ENCODE measurements at places on chromosomes 2 and 18.
A peak's percentile ranks its signal among the peaks of the same experiment; 100 is the strongest.

- DNase-seq: no peak
These were observed 2.1 kb downstream of the LIPT1 start for GRCh38 chr2:99156891-99157290.

- DNase-seq: no peak
These were observed 221.9 kb downstream of the PIEZO2 start for GRCh38 chr18:10927286-10927992.

- peak; percentile 7 for DNase-seq
These were observed 998 bp upstream of the SLC66A3 start for GRCh38 chr2:11154016-11154922.

GRCh38 chr18:58671632-58672564 is 633 bp downstream of the MALT1 start:
- DNase-seq: no peak

- DNase-seq: no peak
These were observed 312.2 kb downstream of the LRATD1 start for GRCh38 chr2:14944562-14945346.

- DNase-seq: no peak
These were observed 152.7 kb upstream of the SPHKAP start for GRCh38 chr2:228334180-228334579.

- DNase-seq: no peak
These were observed 223.5 kb downstream of the RNF152 start for GRCh38 chr18:61669320-61669719.

DNA sequence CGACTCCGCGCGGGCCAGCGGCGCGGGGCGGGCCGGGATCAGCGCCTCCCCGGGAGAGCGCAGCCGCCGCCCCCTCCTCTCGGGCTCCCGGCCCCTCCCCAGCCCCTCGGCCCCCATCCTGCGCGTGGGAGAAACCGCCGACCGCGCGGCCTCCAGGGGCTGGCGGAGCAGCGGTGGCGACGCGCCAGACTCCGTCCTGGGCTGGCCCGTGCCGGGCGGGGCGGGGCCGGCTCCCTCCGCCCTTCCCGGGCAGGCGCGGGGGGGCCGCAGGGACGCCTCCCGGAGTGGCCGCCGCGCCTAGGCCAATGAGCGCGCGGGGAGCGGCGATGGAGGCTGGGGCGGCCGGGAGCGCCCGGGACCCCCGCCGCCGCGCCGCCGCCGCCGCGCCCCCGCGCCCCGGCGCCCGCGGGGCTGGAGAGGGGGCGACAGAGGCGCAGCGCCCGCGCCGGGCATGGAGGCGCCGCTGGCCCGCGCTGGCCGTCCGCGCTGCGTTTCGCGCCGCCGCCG is 49.1 kb downstream of the KCNIP3 start:
- no peak for DNase-seq

- DNase-seq: no peak
These were observed 122.4 kb upstream of the SMAD2 start for GRCh38 chr18:48052842-48053241.

- no peak for DNase-seq
These were observed 6.9 kb upstream of the POLR2D start for GRCh38 chr2:127864877-127865276.

DNA sequence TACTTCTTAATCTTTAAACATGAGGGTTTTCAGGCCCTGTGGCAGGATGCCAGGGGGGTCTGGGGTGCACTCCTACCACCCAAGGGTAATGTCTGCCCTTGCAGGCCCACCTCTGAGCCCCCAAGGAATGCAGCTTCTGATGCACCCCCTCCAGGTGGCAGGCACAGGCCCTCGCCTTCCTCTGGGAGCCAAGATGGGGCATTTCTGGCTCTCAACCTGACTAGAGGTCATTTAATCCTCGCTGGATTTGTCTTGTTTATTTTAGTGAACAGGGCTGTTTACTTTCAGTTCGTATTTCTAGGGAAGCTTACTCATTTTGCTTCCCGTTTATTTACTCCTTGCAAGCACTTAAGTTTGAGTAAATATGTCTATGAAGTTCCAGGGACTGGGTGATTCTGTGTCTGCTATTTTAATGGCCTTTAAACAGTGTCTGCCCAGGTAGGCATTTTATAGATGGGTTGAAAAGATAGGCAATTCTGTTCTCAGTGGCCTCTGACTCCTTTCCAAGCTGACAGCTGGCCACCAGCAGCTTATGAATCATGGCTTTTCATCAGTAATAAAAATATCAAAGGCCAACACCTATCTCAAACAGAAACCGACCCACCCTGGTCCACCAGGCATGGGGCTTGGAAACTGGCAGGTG is 11.1 kb upstream of the DNPEP start:
- no peak for DNase-seq

DNA sequence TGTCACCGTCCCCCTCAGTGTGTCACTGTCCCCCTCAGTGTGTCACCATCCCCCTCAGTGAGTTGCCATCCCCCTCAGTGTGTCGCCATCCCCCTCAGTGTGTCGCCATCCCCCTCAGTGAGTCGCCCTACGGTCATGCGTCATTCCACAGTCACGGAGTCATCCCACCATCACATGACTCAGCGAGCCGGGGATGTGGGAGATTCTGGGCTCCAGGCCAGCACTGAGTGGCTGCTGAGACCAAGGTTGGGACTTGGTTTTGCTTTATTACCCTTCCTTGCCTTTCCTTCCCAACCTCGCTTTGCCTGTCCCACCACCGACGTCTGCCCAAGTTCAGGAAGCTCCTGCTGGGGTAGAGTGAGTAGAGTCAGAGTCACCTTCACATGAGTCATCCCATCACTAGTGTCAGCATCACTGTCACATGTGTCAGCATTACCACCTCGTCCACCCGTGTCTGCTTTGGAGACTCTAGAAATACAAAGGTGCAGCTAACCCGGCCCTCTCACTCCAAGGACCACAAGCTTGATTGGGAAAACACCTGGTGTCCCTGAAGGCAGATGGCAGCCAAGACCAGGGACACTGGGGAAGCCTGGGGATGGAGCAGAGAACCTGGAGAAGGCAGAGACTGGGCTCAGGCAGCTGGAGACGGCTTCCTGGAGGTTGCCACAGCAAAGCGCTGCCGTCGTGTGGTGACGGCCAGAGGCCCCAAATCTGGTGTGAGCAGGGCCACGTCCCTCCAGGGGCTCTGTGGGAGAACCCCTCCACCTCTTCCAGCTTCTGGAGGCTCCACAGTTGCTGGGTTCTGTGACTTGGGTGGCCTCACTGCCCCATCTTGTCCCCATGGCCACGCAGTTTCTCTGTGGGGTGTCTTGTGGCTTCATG is 485.2 kb upstream of the SALL3 start:
- DNase-seq: no peak

- DNase-seq: no peak
These were observed 549.9 kb upstream of the FSIP2 start for GRCh38 chr2:185188656-185189055.

GRCh38 chr2:54207666-54208195 is 48.3 kb downstream of the TSPYL6 start:
- no peak for DNase-seq

GRCh38 chr2:48948400-48949125 is 193.0 kb upstream of the LHCGR start:
- DNase-seq: no peak

DNA sequence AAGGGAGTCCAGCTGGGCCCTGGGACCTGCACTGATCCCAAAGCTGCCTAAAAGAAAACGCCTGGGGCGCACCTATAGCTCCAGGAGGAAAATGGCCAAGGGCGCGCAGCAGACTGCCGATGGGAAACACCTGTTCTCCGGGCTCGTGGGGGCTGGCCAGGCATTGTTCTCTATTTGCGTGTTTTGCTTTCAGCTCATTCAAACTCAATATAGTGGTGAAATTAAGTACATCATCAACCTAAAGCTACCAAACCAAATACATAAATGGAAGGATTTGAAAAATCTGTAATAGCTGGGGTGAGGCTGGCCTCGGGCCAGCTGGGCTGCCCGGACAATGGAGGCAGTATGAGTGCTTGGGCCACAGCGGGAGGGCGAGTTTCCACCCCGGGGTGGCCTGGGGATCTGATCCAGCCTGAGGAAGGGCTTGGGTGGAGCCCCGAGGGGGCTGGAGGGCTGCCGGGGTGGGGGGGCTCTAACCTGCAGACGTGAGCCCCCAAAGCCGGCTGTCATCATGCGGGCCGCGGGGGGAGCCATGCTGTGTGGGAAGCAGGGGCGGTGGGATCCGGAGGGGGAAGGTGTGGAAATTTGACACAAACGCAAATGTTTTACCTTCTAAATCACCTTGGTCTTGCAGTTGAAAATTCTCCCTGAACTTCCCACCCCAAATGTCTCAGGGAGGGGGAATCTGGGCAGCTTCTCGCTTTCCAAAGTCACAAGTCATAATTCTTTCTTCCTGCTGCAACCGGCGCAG is 77.6 kb downstream of the ASB1 start:
- no peak for DNase-seq

DNA sequence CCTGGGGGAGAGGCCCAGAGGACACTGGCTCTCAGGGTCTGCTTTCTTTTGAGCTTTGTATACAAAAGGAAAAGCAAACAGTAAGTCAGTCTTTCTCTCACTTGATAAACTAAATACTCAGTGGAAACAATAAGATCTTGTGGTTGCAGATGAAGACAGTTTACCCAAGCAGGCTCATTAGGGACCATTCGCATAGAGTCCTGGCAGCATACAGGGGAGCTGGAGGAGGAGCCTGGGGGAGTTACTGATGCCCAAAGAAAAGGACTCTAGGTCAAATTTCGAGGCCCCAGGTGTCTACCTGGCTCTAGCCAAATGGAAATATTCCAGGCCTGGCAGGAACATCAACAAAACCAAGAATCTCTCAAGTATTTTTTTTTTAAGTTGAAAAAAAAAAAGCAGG is 225.3 kb downstream of the CNTNAP5 start:
- DNase-seq: no peak

GRCh38 chr2:8234757-8235374 is 447.0 kb upstream of the ID2 start:
- DNase-seq: no peak

GRCh38 chr18:46712406-46712805 is 44.4 kb downstream of the ST8SIA5 start:
- DNase-seq: no peak

- DNase-seq: no peak
These were observed 108.6 kb downstream of the C1D start for GRCh38 chr2:67954093-67954748.

DNA sequence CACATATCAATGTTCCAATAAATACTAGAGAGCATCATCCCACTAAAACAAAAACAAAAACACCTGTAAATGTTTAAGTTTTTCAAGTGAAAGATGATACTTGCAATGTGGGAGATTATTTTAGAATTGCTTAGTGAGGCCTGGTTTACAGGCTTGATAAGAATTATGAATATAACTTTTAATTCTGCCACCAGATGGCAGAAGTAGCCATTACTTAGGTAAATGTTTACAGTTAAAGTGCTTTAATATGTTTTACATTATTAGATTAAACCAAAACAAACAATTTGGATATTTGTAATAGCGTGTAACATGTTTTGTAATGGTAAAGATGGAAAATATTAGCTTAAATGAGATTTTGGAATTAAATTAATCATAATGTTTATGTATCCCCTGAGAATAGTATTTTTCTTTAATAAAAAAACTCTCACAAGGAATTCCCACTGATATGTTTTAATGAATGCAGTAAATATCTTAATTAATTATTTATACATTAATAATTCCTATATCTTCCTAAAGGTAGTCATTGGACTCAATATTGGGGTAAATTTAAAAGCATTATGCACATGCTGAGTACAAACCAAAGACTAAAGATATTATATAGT is 522.0 kb downstream of the SPAG16 start:
- DNase-seq: no peak

DNA sequence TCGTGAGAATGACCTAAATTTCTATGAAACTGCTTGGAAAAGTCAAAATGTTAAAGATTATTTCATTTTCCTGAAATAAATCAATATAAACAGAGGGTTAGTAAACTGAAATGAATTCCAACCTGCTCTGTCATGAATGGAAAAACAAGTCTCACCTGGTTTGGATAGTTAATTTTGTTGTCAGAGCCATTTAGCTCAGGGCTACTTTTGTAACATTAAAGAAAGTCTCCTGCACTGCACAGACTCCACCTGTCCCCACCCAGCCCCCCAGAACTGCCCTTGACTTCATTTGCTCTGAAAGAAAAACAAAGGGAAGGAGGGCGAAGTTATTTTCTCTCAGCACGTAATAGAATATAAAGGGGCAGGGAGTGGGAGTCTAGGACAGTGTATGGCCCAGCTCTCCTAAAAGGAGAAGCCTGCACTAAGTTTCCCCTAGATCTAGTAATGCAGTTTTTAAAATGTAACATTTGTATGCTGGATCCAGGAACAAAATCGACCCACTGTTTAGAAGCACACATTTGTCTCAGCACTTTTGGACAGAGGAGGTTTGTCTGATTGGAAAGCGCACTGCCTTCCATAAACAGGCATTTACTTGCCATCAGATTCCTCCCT is 54.2 kb upstream of the ACSL3 start:
- DNase-seq: no peak

- DNase-seq: no peak
These were observed 430.4 kb downstream of the LPIN1 start for GRCh38 chr2:12176623-12177454.

DNA sequence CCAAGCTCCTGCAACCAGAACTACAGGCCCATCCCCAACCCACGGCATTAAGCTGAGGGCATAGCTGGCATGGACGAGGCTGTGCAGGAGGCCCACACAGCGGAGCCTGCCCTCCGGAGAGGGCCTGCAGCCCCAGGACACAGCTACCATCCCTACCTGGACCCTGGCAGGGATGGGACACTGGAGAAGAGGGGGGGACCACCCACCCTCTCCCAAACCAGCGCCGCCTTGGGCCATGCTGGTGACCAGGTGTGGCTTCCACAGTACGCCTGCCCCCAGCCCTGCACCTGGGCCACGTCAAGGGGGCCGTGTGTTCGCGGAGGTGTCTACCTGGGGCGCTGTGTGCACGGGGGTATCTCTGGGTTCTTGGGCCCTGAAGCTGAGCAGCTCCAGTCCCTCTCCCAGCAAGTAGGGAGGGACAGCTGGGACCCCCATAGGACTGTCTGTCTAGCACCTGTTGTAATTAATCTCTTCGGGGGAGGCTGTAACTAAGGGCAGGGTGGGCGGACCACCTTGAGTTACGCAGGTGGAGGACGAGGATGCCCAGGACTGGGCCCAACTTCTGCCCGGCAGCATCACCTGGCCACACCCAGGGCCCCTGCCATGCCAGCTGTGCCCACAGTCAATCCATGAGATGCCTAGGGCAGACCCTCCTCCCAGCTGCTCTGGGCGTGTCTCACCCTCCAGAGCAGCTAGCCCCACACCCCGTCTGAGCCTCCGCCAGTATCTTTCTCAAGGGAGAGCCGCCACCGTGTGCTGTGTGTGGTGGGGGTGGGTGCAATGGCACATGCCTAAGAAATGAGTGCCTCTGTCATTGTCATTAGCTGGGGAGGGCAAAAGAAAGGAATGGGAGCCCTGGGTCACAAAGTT is 18.3 kb downstream of the HS6ST1 start:
- DNase-seq: no peak

DNA sequence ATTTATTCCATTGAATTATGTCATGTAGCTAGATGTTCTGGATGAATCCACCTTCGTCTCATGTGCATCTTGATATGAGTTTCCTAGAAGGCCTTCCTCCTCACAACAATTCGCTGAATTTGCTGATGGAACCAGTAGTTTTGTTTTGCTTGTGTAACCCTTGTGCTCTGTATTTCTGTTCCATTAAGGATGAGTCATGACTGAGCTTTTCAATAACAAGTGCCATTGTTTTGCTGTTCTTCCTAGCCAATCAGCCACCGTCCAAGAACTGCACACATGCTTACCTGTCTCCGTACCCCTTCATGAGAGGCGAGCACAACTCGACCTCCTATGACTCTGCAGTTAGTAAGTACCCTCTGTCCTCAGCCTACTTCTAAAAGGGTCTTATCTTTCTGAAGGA is 2.3 kb downstream of the TMEM182 start:
- DNase-seq: no peak

Data from stimulated activated CD4-positive, alpha-beta T cell treated with anti-CD3 and anti-CD28 coated beads, Interleukin-2, amount 100 ng/mL, for 48 hours (primary cell).